NCI-H748 treated with DMSO at 0.1 percent for 48 hours (cell line): ENCODE measurements at places on chromosomes 6 and 20.

DNA sequence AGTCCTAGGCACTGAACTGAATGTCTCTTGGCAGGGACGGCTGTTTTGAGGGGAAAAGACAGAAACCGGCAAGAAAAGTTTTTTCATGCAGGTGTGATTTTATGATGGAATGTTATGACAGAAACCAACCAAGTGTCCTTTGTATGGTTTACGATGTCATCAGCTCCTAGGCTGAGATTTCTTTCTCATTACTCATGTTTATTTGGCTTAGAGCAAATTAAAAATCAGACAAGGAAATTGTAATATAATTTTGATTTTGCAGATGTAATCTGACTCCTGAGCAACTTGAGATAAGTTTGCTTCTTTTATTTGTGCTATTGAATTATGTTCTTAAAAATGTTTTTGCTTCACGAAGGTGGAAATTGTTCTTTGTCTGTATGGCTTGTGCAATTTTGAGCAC lies 58.8 kb upstream of the MAP3K7 start:
- DNase-seq = no peak

GRCh38 chr20:22744341-22745193 lies 160.2 kb upstream of the FOXA2 start:
- DNase-seq = no peak

- no peak for DNase-seq
These were observed 16.4 kb downstream of the CEBPB start for GRCh38 chr20:50207026-50207425.

DNA sequence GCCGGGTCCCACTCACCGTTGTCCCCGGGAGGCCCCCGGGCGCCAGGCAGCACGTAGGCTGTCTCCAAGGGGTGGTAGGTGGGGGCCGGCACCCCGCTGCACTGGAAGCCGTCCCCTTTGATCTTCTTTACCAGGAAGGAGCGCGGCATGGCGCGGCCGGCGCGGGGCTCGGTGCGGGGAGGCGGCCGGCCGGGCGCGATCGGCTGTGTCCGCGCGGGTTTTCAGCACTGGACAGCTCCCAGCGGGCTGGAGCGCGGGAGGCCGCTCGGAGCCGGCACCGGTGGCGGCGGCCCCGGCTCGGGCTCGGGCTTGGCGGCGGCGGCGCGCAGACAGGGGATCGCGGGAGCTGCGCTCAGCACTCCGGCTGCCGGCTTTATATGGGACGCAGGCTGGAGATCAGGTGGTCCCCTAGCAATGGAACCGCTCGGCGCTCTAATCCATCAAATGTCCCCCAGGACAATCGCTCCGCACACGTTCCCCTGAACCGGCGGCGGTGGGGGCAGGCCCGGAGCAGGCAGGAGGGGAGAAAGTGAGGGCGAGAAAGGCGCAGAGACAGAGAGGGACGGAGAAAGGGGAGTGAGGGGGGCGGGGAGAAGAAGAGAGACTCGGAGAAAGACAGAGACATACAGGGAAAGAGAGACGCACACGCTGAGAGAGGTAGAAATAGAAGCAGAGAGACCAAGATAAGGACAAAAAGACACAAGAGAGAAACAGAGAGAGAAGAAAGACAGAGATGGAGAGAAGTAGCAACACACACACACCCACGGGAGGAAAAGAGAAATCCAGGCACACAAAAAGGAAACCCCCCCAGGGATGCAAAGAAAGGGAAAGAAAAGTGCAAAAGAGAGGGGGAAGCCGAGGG lies at the start of gene SCRT2:
Gene SCRT2, minus strand, starts transcription at position 350 of the 862 bp plus-strand sequence. Its CDS starts 201 bp downstream, at position 149.
- peak; percentile 54 for DNase-seq

- DNase-seq = no peak
These were observed 211.7 kb upstream of the CST7 start for GRCh38 chr20:24737212-24737850.

DNA sequence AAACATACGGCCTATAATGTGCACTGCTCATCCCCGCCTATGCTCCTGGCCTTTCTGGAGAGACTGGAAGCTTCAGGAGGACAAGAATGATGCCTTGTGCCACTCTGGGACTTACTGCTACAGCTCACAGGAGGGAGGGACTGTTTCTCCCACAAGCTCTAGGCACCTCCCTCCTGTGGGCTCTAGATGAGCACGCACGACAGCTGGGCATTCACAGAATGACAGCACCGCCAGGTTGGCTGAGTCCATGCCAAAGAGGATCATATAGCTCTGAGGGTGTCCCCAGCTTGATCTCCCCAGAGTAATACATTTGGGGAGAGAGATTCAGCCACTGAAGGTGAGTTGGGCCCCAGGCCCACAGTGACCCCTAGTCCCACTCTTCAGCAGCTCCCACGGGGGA lies 10.1 kb upstream of the PGC start:
- DNase-seq = no peak

- no peak for DNase-seq
These were observed 127.2 kb downstream of the F13A1 start for GRCh38 chr6:6193221-6193745.

DNA sequence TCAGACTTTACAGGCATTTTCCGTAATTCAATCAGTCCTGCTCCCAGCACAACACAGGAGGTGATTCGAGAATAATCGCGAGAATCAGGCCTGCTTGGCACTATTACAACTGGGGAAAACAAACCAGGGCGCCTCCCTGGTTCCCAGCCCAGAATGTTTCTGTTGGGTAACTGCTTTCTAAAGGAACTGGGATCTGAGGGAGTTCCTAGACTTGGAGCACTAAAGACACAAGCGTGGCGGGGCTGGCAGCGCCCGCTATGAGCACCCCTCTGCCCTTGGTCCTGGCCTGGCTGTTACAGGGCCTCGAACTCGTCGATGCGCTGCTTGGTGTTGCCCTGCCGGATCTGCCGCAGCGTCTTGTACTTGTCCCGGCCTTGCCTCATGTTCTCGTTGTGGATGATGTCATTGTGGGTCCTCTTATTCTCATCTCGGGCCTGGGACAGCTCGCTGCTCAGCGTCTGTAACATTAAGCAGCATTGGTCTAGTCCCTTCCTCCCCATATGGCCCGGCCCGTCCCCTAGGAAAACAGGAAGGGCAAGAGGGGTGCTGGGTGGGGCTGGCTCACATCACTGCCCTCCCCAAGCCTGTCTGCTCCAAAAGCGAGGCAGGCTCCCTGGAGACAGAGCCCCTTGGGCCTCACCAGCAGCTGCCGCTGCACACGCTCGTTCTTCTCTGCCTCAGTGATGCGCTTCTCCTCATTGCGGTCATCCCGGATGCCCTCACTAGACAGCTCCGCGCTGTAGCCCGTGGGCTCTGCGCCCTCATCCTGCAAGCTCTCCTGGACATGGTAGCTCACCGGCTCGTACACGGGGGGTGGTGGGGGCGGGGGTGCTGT lies 52.3 kb downstream of the EZR start:
- DNase-seq = no peak

DNA sequence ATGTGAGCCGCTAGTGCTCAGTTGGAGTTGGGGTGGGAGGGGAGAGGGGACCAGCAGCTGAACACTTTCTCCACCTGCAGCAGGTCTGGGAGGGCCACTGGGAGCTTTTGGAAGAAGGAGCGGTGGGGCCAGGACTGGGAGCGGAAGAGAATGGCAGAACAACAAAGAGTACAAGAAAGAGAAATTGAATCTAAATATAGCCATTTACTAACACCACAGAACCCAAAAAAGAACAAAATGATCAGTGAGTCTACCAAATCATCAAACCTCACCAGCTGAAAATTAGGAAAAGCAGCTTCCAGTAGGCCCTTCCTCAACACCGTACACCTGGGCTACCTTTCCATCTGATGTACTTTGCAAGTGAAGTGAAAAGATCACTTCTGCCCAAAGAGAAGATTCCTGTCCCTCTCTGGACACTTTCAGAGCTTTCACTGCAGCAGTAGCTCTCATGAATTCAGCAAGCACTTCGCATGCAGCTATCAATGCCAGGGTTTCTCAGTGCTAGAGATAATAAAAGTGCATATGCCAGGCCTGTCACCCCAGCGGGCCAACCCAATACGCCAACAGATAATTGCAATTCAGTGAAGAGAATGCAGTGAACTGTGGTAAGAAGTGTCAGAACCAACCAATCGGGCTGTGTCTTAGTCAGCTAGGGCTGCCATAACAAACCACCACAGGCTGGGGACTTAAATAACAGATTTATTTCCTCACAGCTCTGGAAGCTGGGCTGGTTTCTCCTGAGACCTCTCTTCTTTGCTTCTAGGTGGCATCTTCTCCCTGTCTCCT lies 597 bp downstream of the LY86 start:
- DNase-seq = no peak
